Natural killer cell (primary cell): ENCODE measurements at places on chromosomes 4 and X.
A peak's percentile ranks its signal among the peaks of the same experiment; 100 is the strongest.

GRCh38 chrX:18899796-18900380, 84.0 kb downstream of the PHKA2 start:
- peak; percentile 31 for DNase-seq

DNA sequence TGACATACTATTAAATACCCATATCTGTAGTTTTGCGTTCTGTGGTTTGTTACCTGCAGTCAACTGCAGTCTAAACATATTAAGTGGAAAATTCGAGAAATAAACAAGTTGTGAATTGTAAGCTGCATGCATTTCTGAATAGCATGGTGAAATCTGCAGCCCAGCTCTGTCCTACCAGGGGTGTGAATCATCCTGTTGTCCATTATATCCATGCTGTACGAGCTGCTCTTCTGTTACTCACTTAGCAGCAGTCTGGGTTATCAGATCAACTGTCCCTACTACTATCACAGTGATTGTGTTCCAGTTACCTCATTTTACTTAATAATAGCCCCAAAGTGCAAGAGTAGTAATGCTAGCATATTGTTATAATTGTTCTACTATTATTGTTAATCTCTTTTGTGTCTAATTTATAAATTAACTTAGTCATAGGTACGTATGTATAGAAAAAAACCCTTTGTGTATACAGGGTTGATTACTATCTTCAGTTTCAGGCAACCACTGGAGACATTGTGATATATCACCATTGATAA, 173.7 kb upstream of the FAT4 start:
- DNase-seq = no peak

DNA sequence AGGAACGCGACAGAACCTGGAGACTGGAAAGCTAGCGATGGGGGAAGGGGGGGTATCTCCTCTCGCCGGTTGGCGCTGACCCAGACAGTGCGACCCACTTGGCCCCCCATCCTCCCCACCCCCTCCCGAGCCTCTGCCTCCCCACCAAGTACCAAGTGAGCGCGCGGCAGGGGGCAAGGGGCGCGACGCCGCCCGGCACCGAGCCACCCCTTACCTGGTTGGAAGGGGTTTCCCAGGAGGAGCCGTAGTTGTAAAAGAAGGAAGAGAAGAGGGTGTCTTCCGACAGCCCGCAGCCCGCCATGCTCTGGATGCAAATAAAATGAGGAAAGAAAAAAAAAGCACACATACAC, 112.2 kb downstream of the DHX15 start:
- DNase-seq = no peak

- no peak for DNase-seq
Observed at GRCh38 chr4:23266401-23266800, 573.7 kb downstream of the GBA3 start.

DNA sequence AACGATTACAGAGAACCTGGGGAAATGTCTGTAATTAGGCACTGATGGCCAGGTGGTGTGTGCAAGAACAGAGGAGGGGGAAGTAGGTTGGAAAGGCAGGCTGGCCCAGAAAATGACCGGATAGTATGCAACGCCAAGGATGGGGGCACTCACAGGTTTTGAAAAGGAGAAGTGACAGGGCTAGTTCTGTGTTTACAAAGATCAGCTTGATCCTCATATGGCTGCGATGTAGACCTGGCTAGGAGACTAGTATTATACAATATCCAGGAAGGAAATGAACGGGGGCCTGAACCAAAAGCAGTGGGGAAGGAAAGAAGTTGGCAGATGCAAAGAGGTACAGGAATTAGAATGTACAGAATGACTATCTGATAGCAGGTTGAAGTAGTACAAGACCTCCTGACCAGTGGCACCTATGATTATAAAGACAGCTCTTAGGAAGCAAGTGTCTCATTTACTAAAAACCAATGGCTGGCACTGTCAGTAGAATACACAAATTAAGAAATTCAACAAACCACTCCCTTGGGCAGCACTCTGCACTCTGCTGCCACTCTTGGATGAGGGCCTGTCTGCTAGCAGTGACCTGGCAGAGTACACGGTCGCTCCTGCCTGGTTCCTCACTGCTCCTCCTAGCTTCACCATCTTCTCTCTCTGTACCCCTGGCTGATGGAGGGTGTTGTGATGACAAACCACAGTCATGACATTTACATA, 14.1 kb downstream of the MFAP3L start:
- DNase-seq = no peak

- no peak for DNase-seq
Observed at GRCh38 chrX:153924149-153924861, 1.8 kb downstream of the ARHGAP4 start.

DNA sequence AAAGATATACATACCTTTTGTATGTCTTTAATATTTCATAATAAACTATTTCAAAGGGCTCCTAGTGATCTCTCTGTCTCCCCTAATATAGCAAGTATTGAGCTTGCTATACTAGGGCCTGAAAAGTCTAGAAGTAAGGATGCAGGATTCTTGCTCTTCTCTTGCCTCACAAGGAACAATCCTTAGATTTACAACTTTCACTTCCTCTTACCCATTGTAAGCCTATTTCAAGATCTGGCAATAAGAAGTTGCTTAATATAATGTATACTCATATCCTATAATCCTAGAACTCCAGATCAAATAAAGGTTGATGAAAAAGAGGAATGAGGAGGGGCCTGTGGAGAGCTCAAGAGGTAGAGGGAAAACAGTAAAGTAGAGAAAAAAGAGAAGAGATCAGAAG, 40.8 kb upstream of the CHRDL1 start:
- no peak for DNase-seq

DNA sequence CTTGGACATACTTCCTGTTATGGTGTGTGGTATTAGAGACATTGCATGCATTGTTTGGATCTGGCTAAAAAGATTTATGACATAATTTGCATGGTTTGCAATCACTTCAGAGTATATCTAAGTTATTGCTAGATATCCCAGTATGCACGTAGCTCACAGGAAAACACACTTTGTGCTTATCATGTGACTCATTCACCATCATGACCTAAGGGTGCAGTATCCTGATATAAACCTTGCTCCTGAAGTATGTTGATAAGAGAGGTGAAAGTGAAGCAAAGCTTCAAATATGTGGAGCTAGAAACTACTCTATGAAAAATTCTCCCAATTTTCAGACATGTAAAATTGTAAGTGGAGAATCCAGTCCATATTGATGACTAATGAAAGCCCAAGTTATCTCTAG, 46.9 kb upstream of the GRXCR1 start:
- DNase-seq = no peak

DNA sequence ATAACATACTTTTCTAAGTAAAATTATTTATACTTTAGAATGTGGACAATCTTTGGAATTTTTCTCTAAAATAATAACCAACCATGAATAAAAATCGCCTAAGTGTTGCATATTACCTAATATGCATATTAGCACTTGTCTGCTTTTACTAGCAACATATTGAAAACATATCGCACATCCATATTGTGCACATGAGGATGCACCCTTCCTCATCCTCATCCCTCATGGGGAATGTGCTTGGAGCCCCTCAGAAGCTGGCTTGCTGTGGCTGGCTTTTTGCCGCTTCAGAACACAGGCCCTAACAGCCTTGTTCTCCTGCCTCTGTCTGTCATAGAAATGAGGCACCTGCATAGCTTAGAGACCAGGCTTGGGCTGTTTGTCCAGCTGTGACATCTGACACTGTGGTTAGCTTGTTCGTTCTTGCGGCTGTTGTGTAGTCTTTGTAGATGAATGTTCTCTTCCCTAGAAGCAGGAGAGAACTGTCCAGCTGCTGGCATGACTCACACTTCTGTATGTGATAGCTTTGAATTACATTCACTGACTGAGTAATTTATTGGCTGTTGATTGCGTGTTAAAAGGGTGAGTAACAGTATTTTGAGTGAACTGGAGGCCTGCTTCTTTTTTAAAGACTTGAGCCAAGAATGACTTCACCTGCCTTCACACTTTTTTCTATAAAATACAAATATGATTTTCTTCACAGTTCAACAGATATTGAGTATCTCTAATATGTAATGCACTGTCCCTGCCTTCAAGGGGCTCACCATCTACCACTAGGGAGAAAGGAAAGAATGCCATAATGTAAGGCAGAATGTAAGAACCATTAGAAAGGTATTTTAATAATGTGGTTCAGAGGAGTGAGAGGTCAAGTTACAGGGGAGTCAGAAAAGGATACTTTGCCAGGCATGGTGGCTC, 81.9 kb downstream of the HMGB2 start:
- no peak for DNase-seq

- no peak for DNase-seq
Observed at GRCh38 chr4:140581078-140581477, 12.3 kb upstream of the UCP1 start.

DNA sequence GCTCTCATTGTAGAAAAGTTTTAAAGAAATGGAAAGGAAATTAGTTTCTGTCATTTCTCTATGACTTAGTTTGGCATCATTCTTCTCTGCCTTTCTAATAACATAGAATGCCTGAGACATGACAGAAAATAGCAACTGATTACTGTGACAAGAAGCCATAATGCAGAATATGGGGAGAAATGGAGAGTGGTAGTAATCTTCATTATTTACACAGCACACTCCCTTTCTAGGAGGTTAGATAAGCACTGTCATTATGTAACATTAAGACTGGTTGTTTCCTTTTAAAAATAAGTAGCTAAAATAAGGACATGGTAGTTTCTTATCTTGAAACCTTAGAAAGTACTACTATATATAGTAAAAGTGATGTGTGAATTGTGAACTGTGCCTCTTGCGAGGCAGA, 1227.9 kb upstream of the PABPC4L start:
- no peak for DNase-seq

- DNase-seq = no peak
Observed at GRCh38 chrX:2468261-2469195, 32.2 kb downstream of the DHRSX start.

- DNase-seq = no peak
Observed at GRCh38 chrX:108573136-108573535, 133.5 kb downstream of the COL4A5 start.

- DNase-seq = no peak
Observed at GRCh38 chr4:14787894-14788293, 214.4 kb upstream of the CPEB2 start.

DNA sequence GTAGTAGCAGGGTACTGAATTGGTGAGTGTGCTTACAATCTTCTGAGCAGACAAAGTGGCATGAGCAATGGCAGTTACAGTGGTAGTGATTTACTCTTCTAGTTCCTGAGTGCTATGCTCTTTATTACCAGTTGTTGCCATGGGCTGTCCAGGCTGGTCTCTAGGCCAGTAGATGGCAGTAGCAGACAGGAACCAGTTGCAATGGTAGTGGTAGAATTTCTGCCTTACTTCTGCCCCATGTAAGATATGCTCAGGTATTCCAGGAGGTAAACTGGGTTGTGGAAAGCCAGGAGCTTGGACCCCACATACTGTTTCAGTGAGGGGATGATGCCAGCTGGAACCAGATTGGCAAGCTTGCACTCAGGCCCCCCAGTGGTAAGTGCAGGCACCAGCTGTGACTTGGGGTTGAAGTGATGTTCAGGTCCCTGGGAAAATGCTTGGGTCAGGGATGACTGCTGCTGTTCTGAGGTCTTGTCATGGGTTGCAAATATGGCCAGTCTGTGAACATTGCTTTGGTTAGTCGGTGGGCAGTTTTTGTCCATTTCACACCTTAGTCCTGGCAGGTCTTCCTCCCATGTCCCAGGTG, 63.0 kb upstream of the ZXDB start:
- DNase-seq = no peak

- no peak for DNase-seq
Observed at GRCh38 chr4:148850257-148850995, 408.2 kb upstream of the NR3C2 start.

GRCh38 chr4:53424280-53424679, 46.8 kb downstream of the FIP1L1 start:
- DNase-seq = no peak

DNA sequence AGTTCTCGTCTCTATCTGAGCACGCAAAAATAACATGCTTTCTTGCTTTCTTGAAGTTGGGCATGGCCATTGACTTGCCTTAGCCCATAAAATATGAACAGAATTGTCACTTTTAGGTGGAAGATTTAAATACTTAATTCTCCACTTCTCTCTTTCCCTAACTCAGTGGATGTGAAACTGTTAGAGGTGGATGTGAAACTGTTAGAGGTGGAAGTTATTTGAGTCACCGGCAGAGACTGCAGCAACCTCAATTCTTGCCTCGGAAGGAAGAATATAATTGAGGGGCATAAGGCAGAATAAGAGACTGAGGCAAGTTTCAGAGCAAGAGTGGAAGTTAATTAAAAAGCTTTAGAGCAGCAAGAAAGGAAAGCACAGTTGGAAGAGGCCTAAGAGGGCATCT, 2.8 kb upstream of the PARM1 start:
- no peak for DNase-seq

GRCh38 chr4:15042529-15043167, 40.4 kb downstream of the CPEB2 start:
- no peak for DNase-seq

- no peak for DNase-seq
Observed at GRCh38 chr4:46909078-46909477, at the start of gene COX7B2. Gene COX7B2 (minus strand): TSS chr4:46909245. CDS start chr4:46735192, 174,053 bp downstream.

DNA sequence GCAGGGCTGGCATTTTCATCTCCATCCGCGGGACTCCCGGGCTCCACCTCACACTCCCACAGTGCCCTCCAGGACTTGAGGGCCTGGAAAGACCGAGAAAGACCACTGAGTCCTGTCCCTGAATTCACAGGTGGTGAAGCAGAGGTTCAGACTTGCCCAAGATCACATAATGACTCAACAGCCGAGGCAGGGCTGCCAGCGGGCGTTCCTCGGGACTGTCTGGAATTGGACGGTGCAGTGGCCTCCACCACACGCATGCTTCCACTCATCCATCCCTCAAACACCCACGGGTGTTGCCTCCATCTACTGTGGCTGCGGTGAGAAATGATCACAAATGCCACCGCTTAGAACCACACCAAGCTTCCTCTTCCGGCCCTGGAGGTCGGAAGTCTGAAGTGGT, 6.9 kb upstream of the ADRA2C start:
- no peak for DNase-seq

DNA sequence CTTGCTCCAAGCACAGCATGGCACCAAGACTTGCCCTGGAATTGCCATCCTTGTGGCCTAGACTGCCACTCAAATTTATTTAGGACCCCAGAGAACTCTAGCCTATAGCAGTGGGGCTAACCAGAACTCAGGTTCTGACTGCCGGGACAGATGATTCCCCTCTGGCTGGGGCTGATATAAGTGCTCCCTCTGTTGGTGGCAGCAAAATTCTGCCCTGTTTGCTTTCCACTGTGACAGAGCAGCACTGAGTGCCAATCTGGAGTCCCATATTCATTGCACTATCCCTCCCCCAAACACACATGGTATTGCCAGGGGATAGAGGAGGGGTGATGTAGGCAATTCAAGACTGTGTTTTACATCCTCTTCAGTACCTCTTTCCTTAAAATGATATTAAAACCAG, 1081.9 kb downstream of the FAT4 start:
- DNase-seq = no peak
